Activated CD4-positive, alpha-beta T cell treated with anti-CD3 and anti-CD28 coated beads, Interleukin-2, amount 10 ng/mL, durations not matched to agents 7 days and 5 days (primary cell): ENCODE measurements at places on chromosomes 6 and 20.
A peak's percentile ranks its signal among the peaks of the same experiment; 100 is the strongest.

- H3K27me3 ChIP-seq: peaks cover 3% of the 10 kb centered on the region
- H3K36me3 ChIP-seq: no peaks in the 10 kb centered on the region
- no peak for DNase-seq
- no peaks in the 10 kb centered on the region for H3K4me1 ChIP-seq
- H3K4me3 ChIP-seq: no peak overlapping the region
Measured at GRCh38 chr20:39259010-39259803, 297.1 kb downstream of the DHX35 start.

DNA sequence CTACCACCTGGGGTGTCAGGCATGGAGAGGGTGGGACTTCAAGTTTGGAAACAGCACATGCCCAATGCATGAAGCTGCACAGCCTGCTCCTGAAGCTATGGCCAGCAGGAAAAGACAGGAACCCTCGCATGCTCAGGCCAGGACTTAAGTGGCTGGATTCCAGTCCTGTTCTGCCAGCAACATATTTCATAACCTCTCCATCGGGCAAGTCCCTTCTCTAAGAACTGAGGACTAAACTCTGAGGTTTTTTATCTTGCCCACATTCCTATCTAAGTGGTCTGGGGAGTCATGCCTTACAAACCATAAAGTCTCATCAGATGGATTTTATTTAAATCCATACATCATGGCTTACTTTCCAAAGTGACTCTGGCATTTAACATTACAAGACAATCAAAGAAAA is 27.5 kb upstream of the AGPAT4 start:
- H3K4me1 ChIP-seq: no peaks in the 10 kb centered on the region
- no peak overlapping the region for H3K27ac ChIP-seq
- DNase-seq: no peak
- peaks cover 3% of the 10 kb centered on the region for H3K27me3 ChIP-seq
- no peak overlapping the region for H3K4me3 ChIP-seq

DNA sequence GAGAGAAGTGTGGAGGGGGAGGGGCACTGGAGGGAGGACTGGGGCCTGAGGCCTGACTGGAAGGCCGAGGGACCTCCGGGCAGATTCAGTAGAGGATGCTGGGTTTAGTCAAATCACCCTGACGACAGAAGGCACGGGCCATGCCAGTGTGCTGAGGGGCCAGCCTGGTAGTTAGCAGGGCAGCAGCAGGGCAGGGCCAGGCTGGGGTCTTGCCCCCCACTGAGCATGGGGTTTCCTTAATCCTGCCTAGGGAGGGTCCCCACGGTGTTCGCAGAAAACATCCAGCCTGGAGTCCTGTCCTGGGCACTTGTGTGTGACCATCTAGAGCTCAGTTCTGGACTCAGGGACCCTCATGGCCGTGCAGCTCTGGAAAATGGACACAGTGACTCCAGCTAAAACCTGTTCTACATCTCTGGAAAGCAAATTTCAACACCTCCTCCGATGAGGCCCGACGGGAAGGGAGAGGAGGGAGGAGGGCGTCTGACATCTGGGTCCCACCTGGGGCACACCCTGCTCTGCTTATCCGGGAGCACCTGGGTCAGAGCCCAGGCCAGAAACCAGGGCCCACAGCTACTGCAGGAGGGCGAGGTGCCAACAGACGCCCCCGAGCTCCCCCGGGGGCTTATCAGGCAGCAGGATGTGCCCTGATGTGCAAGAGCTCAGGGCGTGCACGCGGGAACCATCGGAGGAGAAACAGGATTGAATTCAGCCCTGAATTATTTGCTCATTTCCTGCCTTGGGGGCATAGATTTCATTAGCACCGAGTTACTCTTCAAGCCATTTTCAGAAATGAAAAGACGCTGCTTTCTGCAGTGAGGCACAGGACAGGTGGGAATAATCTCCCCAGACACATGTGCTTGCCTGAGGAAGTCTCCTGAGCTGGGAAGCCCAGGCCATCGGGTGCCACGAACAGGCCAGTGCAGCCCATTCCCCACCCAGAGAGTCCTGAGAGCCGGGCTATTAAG is 78.0 kb upstream of the MPC1 start:
- no peak overlapping the region for H3K27ac ChIP-seq
- H3K36me3 ChIP-seq: peaks cover 4% of the 10 kb centered on the region
- H3K4me1 ChIP-seq: no peaks in the 10 kb centered on the region
- no peak for DNase-seq
- no peaks in the 10 kb centered on the region for H3K27me3 ChIP-seq

DNA sequence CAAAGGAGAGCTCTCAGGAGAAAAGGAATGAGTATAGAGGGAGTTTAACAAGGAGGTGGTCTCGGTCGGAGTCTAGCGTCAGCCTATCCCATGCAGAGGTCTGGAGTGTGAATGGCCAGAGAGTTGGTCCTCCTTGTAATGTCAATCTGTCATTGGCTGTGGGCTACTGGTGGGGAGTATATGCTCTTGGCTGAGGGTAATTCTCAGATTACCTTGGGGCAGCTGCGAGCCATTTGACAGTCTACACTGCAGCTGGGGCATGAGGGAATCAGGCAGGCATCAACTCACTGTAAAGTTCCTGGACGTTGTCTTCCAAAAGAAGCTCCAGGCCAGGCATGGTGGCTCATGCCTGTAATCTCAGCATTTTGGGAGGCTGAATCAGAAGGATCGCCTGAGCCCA is 48.1 kb downstream of the EBF4 start:
- no peak overlapping the region for H3K4me3 ChIP-seq
- DNase-seq: no peak
- peaks cover 10% of the 10 kb centered on the region for H3K27me3 ChIP-seq
- peaks cover 32% of the 10 kb centered on the region for H3K4me1 ChIP-seq
- H3K36me3 ChIP-seq: no peaks in the 10 kb centered on the region
- peak overlapping the region; percentile 87 for H3K27ac ChIP-seq

DNA sequence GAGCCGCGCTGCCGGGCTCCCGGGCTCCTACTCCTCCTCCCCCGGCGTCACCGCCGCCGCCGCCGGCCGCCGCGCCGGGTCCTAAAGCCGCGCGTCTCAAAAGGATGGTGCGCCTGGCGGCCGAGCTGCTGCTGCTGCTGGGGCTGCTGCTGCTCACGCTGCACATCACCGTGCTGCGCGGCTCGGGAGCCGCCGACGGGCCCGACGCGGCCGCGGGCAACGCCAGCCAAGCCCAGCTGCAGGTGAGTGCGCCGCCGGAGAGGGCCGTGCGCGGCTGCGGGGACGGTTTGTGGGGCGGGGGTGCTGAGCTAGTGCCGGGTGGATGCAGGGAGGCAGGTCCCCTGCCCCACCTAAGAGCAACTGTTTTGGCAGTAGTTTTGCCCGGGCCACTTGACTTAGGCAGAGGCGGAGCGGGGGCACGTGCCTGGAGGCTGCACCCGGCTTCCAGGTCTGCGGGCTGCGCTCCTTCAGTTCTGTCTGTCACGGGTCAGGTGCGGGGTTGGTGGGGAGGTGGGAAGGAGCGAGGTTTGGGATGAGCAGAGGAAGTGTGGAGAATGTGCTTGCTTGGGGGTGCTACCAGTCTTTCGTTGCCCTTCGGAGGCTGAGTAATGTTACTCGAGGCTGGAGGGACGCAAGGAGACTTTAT is 722 bp downstream of the ISM1 start:
- peaks cover 2% of the 10 kb centered on the region for H3K36me3 ChIP-seq
- DNase-seq: peak; percentile 73
- peaks cover 16% of the 10 kb centered on the region for H3K4me1 ChIP-seq
- H3K27ac ChIP-seq: peak overlapping the region; percentile 73
- peak overlapping the region; percentile 75 for H3K4me3 ChIP-seq

GRCh38 chr6:33450434-33450833 is 3.9 kb upstream of the ZBTB9 start:
- peaks cover 26% of the 10 kb centered on the region for H3K4me1 ChIP-seq
- H3K4me3 ChIP-seq: no peak overlapping the region
- H3K27ac ChIP-seq: no peak overlapping the region
- DNase-seq: no peak
- no peaks in the 10 kb centered on the region for H3K27me3 ChIP-seq
